Stimulated activated CD8-positive, alpha-beta memory T cell treated with anti-CD3 and anti-CD28 coated beads, Interleukin-7, amount 100 ng/mL, for 1 hour (primary cell): ENCODE measurements at places on chromosomes 16 and 17.

GRCh38 chr17:75512926-75513640 lies 2.3 kb downstream of the CASKIN2 start:
- no peak for DNase-seq

DNA sequence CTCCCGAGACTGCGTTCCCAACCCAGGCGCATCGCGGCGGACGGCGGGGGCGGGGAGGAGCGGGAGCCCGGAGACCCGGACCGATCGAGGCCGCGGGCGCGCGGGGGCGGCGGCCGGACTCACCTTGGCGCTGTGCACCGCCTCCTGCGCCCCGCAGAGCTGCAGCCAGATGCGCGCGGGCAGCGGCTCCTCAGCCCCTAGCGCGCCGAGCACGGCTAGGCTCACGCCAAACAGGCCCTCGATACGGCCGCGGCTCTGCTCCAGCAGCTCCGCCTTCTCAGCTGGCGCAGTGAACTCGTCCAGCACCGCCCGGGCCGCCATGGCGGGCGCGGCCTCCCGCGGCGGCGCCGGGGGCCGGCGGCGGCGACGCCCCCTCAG lies 339 bp downstream of the N4BP1 start:
- no peak for DNase-seq

DNA sequence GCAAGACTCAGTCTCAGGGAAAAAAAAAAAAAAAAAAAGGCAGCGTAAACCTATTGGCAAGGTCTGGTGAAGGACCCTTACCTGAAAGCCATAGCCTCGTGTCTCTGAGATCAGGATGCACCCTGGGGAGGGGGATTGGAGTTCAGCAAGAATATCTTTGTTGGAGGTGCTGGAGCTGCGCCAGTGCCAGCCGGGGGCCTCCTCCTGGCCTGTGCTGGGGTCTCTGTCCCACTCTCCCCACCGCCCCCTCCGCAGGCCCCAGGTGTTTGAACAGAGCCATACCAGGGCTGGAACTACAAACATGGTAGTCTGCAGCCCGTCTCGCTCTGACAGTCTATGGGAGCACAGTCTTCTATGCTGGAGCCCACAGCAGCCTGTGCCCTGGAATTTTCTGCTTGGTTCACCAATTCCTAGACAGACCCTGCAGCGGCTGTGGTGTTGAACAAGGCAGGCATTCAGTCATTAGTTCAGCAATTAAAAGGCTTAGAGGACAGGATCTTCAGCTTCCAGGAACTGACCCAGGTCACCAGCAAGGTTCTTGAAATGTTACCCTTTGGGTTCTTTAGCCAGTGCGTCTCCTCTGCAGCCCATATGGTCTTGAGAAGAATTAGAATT lies 42.2 kb upstream of the KIFC3 start:
- no peak for DNase-seq

DNA sequence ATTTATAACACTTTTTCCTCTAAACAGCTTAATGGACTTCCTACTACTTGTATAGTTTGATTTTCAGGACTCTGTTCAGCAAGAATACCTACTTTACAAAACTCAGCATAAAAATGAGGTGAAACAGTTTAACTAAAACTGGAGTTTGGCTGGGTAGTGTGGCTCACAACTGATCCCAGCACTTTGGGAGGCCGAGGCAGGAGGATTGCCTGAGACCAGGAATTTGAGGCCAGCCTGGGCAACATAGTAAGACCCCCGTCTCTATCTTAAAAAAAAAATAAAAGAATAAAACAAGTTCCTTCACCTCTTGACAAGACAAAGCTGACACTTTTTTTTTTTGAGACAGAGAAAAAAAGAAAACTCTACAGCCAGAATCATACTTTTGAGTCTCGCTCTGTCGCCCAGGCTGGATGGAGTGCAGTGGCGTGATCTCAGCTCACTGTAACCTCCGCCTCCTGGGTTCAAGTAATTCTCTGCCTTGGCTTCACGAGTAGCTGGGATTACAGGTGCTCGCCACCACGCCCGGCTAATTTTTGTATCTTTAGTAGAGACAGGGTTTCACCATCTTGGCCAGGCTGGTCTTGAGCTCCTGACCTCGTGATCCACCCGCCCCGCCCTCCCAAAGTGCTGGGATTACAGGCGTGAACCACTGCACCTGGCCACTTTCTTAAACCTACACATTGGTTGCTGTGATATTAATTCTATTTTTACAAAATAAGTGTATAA lies 2.6 kb downstream of the PDF start:
- no peak for DNase-seq

DNA sequence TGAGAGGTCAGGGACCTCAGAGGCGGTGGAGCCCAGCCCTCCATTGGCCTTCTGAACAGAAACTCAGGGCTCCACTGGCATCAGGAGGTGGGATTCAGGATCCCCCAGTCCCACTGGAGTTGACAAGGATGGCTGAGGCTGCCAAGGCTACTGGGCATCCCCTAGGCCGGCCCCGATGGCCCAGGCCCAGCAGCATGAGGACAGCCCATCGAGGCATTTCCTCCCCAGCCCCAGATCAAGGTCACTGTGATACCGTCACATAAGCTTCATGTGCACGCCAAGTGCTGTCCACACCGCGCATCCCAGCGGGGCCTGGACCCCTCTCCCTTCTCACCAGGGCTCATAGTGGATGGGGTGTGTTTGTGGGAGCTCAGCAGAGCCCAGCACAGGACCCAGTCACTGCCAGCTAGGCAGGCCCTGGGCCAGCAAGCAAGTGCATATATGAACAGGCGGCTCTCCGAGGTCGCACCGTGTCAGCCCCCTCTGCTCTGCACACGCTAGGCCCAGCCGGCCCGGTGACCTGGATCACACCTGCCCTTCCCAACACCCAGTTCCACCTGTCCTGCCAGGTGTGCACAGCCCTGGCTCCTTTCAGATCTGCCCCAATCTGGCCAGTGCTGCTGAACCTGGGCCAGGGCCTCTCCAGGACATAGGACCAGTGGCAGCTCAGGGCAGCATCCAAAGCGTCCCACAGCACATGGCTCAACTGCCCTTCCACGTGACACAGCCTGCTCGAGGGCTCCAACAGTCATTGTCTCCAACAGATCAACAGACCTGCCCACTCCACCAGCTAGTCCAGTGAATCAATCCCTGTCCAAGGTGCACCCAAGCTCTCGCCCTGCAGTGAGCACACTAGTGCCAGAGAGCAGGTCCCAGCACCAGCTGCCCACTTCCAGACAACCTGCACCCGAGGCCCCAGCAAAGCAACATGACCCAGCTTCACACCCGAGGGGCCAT lies 32.8 kb upstream of the RASD1 start:
- DNase-seq = no peak

GRCh38 chr17:6560496-6560895 lies 4.1 kb upstream of the PITPNM3 start:
- no peak for DNase-seq
